ENCODE measurements at places on chromosomes 1 and 21.
A peak's percentile ranks its signal among the peaks of the same experiment; 100 is the strongest.

DNA sequence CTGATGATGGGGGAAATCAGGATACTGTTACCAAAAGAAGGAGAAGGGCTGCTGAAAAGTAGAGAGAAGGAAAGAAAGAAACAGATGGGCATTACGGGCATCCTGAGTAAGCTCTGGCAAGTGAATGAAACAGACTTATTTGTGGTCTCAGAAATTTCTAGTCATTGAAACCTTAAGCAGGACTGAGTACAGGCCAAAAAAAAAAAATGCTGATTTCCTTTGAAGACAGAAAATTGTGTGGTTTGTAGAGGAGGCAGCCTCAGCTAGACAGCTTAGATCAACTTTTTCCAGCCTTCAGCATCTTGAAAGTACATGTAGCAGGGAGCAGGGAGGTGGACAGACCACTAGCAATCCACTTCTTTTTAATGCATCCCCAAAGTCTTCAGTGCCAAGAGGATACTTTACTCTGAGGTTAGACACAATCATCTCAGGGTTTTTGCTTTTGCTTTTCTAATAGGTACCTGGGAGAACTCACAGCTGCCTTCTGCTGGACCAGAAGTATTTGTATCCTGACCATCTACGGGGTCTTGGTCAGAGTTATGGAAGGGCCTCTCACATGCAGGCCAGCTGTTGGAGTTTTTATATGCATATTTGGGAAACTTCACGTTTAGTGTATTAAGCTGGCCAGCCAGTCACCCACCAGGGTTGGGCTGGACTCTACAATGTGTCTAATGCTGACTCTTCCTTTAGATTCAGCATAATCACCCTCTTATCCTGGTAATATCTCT, 10.6 kb upstream of the CAPZB start:
- DNase-seq, result no peak

- no peak for DNase-seq
Observed at GRCh38 chr1:30742963-30743559, 14.5 kb downstream of the LAPTM5 start.

DNA sequence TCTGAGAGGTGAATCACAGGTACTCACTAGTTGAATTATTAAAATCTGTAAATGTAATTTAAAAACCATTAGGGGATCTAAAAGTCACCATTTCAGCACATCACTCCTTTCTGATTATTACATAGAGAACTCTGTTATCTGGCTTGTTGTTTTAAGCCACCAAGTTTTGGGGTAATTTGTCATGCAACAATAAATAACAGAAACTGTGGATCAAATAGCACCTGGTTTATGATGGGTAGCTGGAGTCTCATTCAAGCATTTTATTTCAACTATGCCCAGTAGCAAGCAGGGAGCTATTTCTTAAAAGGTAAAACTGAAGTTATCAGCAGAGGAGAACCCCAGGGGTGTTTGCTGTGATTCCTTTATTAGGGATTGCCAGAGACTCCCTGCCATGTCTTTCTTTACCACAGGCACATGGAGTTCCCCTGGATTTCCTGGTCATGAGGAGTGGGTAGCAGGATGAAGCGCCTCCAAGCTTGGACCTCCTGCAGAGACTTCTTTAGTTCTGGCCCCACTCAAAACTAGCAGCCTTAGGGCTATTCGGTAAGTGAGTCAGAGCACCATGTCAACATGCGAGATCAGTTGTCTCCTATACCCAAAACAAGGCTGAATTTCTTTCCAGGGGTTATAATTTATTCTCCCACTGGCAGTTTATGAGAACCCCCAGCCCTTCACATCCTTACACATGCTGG, 179.2 kb downstream of the GIPC2 start:
- DNase-seq, result no peak

DNA sequence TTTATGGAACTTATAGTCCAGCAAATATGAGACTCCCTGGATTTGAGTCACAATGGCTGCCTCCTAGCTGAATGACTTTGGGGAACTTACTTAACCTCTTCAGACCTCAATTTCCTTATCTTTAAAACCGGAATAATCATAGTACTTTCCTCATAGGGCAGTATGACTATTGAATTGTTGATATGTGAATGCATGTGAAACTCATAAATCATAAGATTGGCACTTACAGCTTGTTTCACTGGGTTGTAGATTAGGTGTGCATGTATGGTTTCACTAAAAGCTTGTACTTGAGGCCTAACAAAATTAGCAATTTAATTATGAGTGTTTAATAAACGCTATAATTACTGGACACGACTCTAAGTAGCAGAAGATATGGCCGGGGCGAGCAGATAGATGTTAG, 72.5 kb downstream of the ST6GALNAC5 start:
- no peak for DNase-seq

- DNase-seq, result no peak
Observed at GRCh38 chr1:93442008-93442666, 5.8 kb upstream of the FNBP1L start.

DNA sequence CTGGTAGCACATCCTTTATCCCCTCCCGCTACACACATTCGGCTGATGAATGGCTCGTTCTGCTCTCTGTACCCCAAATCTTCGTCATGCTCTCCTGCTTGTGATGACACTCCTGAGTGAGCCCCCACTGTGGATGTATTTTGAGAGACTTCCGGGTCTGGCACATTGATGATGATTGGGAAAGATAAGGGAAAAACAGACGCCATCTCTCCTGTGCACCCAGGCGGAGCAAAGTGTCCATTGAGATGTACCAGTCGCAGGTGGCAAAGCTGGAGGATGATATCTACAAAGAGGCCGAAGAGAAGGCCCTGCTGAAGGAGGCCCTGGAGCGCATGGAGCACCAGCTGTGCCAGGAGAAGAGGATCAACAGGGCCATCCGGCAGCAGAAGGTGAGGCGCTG, 27.9 kb upstream of the EFHD2 start:
- no peak for DNase-seq

DNA sequence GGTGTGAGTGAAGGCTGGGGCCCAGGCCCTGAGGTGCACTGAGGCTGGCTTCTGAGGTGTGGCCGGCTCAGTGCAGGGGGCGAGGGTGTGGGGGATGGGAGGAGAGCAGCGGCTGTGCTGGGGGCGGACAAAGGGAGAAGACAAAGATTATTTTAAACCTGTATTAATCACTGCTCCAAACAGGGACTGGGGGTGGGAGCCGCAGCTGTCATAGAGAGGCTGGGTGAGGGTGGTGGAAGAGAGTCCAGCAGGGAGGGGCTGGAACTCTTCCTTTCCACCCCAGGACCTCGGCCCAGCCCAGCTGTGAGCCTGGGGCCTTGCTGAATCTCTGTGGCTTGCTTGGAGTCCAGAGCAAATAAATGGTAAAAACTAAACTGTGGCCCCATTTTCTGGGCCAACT, 106.9 kb downstream of the KCND3 start:
- DNase-seq, result no peak

DNA sequence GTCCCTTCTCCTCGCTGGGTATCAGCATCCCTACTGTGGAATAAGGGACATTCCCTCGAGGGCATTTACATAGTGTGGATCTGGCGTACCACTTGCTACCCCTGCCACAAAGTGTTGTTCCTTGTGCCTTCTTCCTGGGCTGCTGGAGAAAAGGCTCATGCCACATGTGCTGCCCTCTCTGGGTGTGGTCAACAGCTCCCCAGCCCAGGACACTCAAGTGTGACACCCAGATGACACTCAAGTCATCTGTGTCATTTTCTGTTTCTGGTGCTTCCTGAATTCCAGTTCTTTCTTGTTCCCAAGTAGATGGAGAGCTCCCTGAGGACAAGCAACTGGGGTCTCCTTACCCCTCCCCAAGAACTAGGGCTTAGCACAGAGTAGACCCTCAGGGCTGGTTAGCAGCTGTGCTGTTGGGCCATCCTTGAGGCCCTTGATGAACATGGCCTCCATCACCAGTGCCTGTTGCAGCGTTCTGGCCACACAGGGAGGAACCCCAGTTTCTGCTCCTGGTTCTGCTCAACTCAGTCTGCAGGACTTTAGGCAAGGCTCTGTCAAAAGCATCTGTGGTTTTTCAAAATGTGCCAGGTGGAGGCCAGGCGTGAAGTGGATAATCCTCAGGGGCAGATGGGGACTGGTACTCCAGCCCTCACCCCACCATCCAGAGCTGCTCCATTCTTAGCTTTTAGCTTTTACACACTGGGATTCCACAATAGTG, 49.0 kb upstream of the CLIC4 start:
- no peak for DNase-seq

DNA sequence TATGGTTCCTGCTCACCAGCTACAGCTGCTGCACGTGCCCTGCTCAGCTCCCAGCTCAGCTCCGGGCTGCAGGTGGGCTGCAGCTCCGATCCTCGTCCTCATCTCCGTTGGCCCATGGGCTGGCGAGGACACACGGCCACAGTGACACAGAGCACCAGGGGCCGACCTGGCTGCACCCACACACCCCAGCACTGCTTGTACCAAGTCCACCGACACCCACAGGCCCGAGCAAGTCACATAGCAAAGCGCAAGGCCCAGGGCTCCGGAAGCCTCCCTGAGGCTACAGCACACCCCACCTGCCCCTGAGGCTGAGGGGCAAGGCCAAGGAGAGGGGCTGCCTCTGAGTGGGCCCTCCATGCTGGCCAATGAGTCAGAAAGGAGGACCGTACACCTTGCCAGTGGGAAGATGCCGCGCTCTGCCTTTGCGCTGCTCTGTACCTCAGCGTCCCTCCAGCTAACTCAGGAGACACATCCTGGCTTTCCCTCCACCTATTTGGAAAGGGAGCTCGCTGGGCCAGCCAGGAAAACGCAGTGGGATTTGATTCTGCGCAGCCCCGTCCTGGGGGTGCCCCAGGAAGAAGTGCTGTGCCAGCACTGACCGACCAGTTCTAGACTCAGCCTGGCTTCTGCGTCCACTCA, 124.8 kb downstream of the SIK1 start:
- no peak for DNase-seq

DNA sequence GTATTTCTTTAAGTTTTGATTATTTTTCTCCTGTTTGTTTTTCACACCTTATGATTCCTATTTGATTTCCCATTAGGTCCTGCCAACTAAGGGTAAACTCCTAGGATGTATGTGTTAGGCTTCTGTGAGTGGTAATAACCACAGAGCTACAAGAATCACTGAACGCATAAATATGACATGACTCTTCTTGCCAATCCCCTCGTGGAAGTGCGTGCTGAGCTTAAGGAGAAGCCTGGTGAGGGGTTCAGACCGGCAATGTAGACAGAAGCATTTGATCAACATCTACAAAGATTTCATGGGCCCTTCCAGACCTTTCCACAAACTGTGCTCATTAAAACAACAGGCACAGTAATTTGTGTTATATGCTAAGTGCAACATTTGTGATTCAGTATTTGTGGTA, 273.8 kb upstream of the SNX7 start:
- no peak for DNase-seq

DNA sequence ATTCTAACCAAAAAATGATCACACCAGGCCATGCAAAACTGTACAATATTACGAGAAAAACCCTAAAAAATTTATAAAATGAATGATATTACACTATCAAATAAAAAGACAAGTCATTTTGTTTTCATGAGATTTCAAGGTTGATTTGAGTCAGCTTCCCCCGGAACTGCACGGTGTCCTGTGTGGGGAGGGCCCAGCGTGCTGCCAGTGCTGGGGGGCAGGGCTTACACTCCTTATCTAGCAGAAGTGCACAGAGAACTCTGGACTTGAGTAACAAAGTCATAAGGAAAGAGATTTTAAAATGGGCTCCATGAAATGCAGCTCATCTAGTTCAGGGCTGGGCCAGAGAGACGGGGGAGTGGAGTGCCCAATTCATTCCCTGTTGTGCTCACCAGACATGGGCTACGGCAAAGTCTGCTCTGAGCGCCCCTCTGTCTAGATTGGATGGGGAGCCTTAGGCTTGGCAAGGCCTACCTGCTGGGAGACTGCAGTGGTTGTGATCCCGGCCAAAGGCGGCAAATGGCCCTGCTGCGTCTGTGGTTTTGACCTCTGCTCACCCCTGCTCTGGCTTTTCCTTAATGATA, 50.1 kb downstream of the COQ8A start:
- DNase-seq, result no peak

GRCh38 chr1:196380316-196380715, 227.9 kb downstream of the KCNT2 start:
- DNase-seq, result no peak

DNA sequence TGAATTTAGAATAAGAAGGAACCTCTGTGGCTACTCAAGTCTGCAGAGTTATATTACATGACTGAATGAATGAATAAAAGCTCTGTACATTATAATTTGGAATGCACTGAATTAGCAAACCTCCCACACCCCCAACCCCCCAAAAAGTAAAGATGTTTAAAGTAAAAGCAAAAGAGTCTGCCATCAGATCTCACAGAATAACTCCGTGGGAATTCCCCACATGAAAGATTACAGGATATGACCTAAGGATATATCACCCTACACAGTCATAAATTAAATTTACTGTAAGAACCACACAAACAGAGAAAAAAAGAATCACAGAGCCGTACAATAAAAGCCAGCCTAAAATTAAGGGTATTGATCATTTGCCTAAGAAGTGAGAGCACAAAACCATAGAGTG, 587.3 kb downstream of the PTPRC start:
- DNase-seq, result peak; percentile 70

- no peak for DNase-seq
Observed at GRCh38 chr1:67217417-67217816, 51.2 kb downstream of the IL23R start.

- no peak for DNase-seq
Observed at GRCh38 chr1:75732703-75733102, 8.2 kb downstream of the ACADM start.

GRCh38 chr1:226002667-226003501, 3.7 kb upstream of the SDE2 start:
- DNase-seq, result no peak

DNA sequence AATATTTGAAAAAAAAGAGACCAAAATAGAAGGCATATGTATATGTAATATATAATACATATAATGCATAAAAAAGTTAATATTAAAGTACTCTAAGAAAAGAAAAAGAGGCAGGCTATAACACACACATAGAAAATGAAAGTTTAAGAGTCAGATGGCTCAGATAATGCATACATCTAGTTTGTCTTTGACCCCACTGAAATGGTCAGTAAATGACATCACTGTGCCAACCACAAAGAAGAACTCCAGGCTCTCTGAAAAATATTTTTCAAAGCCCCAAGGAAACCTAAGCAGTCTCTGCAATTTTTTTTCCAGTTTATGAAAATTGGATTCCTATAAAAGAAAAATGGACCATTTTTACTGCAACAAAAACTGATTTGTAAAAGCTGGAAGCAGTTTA, 55.4 kb upstream of the SCYL3 start:
- no peak for DNase-seq

GRCh38 chr1:201713086-201713810, 115.7 kb upstream of the IPO9 start:
- no peak for DNase-seq

GRCh38 chr1:233197940-233198339, 97.6 kb downstream of the PCNX2 start:
- DNase-seq, result no peak

DNA sequence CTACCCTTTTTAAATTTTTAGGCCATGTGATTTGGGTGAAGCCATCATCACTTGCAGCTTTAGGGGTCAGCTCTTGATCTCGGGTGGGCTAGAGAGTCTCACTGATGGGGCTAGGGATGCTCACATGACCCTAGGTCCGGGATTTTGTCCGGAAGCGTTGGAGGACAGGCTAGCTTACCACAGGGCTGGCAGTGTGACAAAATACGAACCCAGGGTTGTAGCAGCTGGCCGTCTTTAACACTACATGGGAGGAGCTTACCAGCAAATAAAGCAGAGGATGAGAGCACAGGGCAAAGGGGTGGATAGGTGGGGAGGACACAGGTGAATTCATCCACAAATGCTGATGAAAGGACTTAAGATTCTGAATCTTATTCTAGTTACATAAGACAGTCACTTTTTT, 21.9 kb downstream of the GPR161 start:
- no peak for DNase-seq

Data from natural killer cell treated with Interleukin-12 subunit alpha and Interleukin-12 subunit beta and Interleukin-15 and Interleukin-18, amount 100 ng/mL, for 72 hours (primary cell).